ENCODE measurements at places on chromosomes 5 and 9. TPM values are rescaled to one million over a fixed set of nuclear protein-coding genes. Genes with fewer than 3 reads are reported as not detected.

The LRRC19 gene
- not detected for total RNA-seq

GRCh38 chr5:91176288-91177016 lies 206.7 kb downstream of the ARRDC3 start:
- no peak for DNase-seq

GRCh38 chr9:113935677-113936380 lies 59.7 kb downstream of the ZNF618 start:
- no peak for DNase-seq

GRCh38 chr9:76390656-76391055 lies 3.6 kb downstream of the RFK start:
- peak; percentile 11 for DNase-seq

- DNase-seq: peak; percentile 54
Measured at GRCh38 chr9:121285835-121286687, 18.1 kb downstream of the GSN start.

The S1PR3 gene
- 0.27 TPM for total RNA-seq

DNA sequence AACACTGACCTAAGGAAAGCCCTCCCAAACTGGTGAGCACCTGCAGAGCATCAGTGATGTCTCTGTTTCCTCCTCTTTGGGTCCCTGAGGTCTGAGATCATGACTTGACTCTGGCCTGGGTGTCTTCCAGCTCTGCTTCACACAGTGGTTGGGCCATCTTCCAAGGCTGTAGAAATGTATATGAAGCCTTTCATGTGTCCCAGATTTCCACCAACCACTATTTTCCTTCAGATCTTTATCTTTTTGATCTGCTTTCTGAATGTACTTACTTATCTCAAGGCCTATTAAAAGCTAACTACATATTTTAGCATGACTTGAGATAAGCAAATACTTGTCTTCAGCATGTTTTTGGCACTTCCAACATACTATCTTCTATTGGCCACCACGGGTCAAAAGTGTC lies 47.1 kb downstream of the PRELID2 start:
- DNase-seq: no peak

GRCh38 chr9:82549174-82549821 lies 513.6 kb downstream of the RASEF start:
- no peak for DNase-seq

DNA sequence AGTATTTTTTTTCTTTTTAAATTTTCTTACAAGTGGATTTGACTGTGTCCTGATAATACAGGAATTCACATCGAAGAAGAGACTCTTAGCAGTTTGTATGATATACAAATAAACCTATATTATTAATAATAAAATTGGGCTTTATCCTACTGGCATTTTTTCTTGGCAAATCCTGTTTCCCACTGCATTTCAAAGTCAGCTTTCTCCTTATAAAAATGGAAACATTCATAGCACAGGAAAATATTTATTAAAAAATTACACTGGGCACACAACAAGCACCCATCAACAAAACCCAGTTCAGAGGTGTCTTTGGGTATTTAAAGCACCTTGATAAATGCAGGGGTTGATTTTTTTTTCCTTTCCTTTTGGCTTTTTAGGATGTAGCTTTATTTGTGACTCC lies 200.9 kb downstream of the MEF2C start:
- no peak for DNase-seq

DNA sequence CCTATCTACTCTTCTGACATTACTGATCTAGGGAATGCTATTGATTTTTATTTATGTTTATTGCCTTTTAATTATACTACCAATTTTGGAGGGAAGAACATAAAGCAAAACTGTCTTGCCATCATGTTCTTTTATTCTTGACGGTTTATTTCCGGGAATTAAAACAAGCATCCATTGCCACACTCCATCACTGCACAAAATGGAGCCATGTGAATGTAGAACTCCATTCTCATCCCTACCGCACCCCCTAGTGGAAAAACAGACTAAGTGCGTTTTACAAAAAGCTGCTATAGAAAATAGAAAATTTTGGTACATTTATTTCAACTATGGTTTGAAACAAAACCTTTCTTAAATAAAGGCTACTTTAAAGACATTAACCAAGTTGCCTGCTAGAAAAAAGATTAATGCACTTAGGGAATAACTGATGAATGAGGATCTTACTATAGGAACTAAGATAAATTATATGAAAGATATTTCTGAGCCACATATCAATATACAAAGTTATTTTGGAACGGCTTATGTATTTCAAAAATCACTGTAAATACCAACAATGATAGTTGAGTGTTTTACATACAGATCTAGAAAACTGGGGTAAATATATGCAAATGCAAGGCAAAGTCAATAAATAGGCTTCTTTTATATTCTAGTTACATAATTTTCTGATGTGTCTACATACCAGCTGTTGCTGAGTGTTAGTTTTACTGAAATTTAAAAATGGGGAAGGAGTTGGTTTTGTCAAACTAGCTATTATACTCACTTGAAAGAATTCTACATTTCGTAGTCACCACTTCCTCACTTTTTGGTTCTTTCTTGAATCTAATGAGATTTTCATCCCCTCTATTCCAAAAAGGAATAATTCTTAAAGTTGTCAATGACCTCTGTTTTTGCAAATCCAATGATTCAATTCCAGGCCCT lies 26.5 kb downstream of the OXCT1 start:
- DNase-seq: peak; percentile 74

DNA sequence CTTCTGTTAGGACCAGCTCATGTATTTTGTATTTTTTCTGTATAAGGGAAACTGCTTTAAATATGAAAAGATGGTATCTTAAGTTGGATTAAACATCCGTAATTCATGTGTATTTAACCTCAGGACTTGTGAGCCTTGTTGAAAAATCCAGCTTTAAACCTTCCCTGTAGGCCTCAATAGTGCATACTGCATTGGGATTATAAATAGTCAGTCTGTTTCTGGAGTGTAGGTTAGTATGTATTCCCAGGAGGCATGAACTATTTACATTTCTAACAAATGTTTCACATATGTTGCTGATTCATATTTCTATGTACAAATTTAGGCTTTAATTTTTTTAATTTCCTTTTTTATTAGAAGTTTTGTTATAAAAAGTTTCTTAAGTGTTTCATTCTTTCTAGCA lies 137.9 kb upstream of the GRHPR start:
- no peak for DNase-seq

GRCh38 chr9:23343226-23343625 lies 482.8 kb downstream of the ELAVL2 start:
- no peak for DNase-seq

The ST8SIA4 gene
- total RNA-seq: 8.9 TPM

DNA sequence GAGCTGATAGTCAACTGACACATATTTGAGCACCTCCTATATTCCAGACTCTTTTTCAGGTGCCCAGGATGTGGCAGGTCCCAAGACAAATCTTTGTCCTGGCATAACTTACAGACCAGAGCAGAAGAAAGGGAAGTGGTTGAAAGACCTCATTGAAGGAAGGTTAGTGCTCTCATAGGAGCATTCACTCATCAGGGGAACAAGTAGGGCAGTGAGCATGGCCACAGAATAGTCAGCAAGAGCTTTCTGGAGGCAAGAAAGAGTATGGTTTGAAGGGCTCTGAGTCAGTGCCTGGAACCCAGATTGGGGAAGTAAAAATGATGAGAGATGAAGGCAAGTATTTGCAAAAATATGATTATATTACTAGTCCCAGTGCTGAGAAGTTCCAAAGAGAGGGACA lies 25.0 kb upstream of the ERMP1 start:
- no peak for DNase-seq

The ACOT12 gene
- under 0.01 TPM for total RNA-seq

GRCh38 chr5:151547364-151547763 lies 43.8 kb downstream of the FAT2 start:
- DNase-seq: no peak

- DNase-seq: no peak
Measured at GRCh38 chr5:16552666-16553343, 64.0 kb downstream of the RETREG1 start.

DNA sequence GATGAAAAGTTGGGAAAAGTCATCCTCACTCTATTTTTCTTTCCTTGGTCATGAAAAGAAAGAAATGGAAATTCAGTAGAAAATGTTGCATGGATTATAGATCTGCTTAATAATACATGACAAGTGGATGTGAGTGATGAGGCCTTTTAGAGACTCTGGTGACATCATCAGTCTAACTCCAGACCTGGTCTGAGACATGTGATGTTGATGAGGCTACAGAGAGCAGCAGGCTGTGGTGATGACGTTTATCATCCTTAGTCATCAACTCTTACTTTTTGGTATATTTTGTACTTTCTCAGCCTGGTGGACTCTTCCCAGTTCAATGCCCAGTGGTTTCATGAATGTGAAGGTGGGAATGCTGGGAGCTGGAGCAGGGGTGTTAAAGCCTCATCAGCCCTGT lies 116.4 kb downstream of the TTLL11 start:
- no peak for DNase-seq

The ADAMTS13 gene
- total RNA-seq: 1.6 TPM

GRCh38 chr5:117679046-117679445 lies 1104.4 kb upstream of the SEMA6A start:
- DNase-seq: no peak

The SH3TC2 gene
- total RNA-seq: 2.2 TPM

The KCTD16 gene
- under 0.01 TPM for total RNA-seq

- DNase-seq: no peak
Measured at GRCh38 chr9:81492710-81493447, 196.5 kb downstream of the TLE1 start.

GRCh38 chr5:10124287-10124686 lies 125.4 kb downstream of the ATPSCKMT start:
- no peak for DNase-seq

The FCN2 gene
- total RNA-seq: not detected

DNA sequence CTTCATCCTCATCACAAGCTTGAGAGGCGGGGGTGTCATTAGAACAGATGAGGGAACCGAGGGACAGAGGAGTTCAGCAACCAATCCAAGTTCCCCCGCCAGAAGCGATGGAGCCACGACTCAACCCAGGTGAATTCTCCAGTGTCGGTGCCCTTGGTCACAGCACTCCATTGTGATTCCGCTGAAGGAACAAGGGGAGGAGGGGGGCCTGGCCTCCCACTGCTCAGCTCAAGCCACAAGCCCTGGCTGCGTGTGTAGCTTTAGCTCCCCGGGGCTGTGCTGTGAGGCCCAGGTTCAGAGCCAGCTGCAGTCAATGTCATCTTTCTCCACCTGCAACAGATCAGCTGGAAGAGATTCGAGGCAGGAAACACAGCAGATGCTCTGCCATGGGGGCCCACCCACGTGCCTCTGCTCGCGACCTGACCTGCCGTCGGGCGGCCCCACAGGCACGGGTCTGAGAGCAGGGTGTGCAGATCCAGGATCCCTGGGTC lies 72.6 kb downstream of the GTF3C4 start:
- no peak for DNase-seq

Measured in hematopoietic multipotent progenitor cell (in vitro differentiated cells).